ENCODE measurements at places on chromosomes 1 and 21.

- DNase-seq = no peak
These were observed 9.1 kb downstream of the MNDA start for GRCh38 chr1:158840236-158840635.

GRCh38 chr1:180366371-180367068 lies 135.9 kb downstream of the ACBD6 start:
- no peak for DNase-seq

- DNase-seq = no peak
These were observed 15.3 kb downstream of the UCK2 start for GRCh38 chr1:165842671-165843129.

DNA sequence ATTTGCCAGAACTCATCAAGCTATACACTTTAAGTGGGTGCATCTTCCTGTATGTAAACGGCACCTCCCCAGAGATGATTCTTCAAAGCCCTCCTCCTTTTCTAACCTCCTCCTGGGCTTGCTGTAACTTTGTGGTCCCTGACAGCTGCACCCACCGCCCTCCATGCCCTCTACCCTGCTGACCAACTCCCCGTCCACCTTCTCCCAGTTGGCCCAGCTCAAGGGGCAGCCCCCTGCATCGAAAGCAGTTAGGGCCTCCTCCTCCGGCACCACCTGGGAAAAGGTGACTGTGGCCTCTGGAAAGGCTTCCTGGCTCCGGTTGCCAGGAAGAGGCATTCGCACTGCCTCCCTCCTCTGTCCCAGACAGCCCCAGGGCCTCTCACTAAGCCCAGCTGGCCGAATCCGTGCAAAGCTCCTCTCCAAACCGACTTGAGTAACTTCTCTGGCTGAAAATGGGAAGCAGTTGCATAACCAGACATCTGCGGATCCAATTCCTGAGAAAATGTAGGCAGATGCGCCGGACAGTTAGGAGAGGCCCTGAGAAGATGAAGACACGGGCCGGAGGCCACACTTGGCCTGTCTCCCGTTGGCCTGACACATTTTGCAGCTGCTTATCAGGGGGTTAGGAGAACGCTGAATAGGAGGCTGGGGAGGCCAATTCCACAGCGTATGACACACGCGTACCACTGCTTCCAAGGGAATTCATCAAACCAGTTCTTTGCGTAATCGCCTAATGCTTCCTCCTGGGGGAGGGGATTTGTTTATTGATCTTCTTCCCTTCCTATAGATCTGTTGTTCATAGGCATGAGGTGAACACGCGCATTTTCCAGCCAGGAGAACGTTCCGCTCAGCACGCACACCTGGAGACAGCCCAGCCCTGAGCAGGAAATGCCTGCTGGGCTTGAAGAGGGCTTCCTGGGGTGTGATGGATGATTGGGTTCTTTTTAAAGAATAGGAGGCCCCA lies 48.7 kb upstream of the COL6A2 start:
- DNase-seq = no peak

DNA sequence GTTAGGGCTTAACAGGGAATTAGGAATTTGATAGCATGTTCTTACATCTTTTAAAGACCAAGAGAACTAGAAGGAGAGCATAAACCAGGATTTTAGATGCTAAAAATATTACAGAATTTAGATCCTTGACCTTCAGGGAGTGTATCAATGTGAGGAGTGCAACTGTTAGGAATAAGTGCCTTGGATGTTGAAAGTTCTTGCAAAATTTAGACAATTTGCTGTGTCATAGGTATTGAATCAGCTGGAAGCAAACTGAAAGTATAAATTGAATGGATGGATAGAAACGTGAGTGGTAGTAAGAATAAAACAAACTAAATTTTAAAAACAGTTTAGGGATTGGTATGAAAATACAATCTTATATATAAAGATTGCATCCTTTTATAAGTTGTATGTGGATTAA lies 27.7 kb downstream of the PPP1R12B start:
- DNase-seq = no peak

DNA sequence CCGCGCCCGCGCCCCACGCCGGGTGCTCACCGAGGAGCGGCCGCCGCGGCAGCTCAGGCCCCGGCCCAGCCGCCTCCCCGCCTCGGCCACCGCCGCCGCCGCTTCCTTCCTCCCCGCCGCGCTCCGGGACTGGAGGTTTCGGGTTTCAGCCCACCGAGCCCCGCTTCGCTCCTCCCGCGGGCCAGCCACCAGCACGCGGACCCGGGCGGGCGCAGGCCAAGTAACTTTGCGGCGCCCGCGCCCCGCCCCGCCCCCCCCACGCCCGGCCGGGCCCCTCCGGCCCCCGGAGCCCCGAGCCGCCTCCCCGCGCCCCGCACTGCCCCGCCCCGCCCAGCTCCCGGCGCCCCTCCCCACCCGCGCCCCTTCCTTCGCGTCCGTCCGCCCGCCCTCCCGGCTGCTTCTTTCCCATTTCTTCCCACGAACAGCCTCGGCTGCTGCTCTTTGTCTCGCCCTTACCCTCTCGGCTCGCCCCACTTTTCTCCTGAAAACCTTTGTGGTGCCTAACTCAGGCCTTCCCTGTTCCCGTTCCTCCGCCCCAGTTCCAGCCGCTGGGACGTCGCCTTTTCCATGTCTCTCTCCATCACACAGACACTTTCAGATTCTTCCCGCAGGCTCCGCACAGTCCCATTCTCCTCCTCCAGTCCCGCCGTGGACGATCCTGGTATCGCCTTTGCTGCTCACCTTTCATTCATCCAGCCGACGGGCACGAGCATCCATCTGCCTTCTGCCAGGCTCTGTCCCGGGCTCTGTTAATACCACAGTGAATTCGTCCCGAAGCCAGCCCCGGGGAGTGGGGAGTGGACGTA lies at the start of gene GPR161:
Gene GPR161, minus strand, starts transcription at position 222 of the 806 bp plus-strand sequence. CDS start 32,080 bp downstream, outside the sequence.
- DNase-seq = peak; percentile 23

GRCh38 chr1:18155881-18156385 lies 48.3 kb downstream of the IGSF21 start:
- no peak for DNase-seq

DNA sequence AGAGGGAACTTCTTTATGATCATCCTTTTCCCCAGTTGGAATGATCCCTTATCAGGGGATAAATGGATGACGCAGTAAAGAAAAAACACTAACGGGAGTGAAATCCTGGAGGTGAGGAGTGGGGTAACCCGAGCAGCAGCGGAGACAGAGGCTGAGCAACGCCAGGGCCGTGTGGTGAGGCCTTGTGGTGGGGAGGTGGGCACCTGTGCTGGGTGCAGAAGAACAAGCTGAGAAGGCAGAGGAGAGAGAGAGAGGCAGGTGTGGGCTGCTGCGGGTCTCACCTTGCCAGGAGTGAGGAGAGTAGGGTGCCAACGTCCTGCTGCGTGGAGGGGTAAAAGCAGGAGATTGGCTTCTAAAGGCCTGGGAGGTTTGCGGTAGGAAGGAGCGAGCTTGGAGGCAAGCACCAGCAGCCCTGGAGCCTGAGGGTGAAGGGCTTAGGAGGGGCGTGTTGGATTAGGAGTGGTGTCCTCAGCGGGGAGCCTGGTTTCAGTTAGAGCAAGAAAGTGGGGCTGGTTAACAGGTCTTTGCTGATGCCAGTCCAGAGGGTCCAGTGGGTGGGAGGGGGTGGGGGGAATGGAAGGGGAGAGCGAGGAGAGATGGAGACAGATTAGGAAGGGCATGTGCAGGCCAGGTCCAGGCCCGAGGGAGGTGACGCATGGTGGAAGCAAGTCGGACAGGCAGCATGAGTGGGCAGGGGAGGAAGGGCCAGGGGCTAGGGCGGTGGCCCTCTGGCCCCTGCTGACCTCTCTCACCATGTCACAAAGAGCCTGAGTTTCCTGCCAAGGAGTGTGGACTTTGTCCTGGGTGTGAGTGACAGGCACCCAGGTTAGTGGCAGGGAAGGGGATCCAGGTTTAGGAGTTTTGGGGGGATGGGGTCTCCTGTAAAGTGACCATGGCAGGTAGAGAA lies 36.7 kb upstream of the LHX4 start:
- DNase-seq = no peak

- no peak for DNase-seq
These were observed 99.4 kb upstream of the VAMP3 start for GRCh38 chr1:7671676-7672075.

DNA sequence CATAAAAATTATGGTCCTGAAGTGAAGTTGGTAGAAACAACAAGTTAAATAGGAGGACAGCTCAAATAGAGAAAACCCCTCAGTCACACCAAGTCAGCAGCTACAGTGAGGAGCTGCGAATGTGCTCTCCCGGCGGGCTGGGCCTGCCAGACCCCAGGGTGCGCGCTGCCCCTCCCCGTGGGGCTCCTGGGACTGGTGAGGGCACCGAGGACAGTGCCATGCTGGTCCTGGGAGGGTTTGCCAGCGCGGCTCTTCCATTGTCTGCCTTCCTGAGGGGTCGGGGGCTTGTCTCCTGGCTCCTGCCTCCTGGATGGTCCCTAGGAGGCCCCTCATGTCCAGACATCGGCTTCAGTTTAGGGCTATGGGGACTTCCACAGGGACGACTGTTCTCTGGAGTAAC lies 121.8 kb downstream of the PCBP3 start:
- no peak for DNase-seq

- DNase-seq = no peak
These were observed 18.9 kb downstream of the PLCH2 start for GRCh38 chr1:2495026-2495425.

DNA sequence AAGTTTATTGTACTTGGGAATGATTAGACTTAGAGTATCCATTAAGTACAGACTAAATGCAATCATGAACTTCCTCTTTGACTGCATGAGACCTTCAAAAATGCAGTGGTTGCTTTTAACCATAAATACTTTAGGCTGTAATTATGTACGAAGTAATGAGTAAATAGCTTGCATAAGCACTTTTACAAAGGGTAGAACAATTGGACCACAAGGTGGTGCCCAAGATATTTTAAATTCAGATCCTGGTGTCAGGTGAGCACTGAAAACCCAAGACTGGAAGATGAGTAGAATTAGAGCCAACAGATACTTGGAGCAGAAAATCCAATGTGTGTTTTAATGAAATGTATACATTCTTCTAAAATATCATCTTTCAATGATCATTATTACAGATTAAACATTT lies 43.4 kb upstream of the RHOU start:
- DNase-seq = peak; percentile 52

DNA sequence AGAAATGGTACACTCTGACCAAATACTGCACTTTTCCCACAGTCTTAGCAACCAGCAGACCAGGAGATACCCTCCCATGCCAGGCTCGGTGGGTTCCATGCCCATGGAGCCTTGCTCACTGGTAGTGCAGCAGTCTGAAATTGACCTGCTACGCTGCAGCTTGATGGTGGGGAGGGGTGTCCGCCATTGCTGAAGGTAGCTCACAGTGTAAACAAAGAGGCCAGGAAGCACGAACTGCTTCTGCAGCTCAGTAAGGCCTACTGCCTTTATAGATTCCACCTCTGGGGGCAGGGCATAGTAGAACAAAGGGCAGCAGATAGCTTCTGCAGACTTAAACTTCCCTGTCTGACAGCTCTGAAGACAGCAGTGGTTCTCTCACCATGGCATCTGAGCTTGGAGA lies 12.3 kb upstream of the IFI44L start:
- no peak for DNase-seq

- DNase-seq = no peak
These were observed 10.2 kb downstream of the SH3BP5L start for GRCh38 chr1:248815407-248816034.

DNA sequence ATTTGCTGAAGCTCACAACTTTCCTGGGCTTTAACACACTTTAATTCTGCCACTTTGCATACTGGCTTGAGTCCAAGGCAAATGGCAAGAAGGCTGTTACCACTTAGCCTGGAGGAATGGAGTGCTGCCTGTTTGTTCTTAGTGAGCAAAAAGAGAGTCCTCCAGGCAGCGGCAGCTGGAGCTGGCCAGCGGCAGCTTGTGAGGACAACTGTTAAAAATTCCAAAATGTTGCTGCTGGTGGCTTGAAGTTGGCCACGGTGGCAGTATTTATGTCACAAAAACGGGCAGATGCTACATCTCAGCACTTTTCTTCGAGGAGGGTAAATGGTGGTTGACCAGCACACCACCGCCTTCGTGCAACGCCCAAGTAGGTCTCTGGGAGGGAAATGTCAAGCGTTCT lies 27.3 kb downstream of the STPG1 start:
- no peak for DNase-seq

DNA sequence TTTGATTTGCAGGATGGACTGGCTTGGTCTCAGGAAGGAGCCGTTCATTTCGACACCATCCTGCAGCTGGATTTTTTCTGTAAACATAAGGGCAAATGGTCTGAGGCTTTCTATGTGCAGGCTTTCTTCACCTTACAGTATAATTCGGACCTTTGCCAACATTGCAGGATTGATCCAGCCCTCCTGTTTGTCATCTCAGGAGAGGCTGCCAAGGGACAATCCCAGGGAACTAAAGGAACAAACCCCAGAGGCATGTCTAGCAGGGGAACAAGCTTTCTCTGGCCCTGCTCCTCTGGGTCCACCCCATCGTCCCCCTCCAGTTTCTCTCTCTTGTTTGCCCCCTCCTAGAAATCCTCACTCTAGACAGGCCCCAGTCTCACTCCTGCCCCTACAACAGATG lies 24.8 kb upstream of the GBP6 start:
- no peak for DNase-seq

DNA sequence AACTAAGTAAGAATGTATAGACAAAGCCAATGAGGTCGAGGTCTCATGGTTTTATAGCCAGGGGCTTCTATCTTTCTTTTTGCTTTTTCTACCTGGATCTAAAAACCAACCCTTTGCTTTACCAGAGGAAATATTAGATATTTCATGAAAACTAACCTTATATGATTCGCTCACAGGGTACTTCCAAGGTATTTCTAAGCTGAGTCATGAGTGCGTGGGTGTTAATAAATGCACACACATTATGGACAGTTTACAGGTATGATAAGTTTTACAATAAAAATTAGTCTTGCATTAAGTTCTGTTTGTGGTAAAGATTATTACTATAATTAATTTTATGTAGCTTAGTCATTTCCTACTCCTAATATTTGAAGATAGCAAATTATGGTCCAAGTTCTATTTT lies 217.2 kb downstream of the CHRM3 start:
- no peak for DNase-seq

DNA sequence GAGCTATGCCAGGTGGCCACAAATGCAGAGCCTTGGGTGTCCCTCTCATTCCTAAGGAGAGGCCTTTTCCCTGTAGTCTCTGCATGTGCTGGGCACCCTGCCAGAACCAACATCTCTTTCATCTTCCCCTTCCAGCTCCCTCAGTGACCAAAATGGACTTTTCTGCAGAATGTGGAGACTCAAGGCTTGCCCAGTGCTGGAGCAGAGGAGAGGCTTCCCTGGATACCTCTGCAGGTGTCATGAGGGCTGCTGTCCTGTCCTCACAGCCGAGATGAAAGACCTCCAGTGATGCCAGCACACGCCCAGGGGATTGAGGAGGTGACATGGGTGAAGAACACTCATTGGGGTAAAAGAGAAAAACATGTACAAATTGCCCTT lies 347.0 kb upstream of the AJAP1 start:
- no peak for DNase-seq

DNA sequence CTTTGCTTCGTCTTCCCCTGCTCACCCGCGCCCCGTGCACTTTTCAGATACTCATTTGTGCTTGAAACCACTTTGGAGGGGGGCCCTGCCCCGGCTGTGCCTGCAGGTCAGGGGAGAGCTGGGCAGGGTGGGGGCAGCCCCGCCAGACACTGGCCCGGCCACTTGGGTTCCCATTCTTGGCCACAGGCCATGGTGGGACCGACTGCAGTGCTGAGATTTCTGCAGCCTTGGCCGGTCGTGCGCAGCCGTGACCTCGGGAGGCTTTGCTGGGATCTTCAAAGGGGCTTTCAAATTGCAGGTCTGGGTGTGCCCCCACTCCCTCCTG lies 54.5 kb upstream of the TTC34 start:
- DNase-seq = no peak

Data from CD4-positive, alpha-beta T cell treated with Interleukin-12 subunit alpha and Interleukin-12 subunit beta, for 1 hour (primary cell).